ENCODE measurements at places on chromosomes 13 and 19. TPM values are rescaled to one million over a fixed set of nuclear protein-coding genes. Genes with fewer than 3 reads are reported as not detected.

- H3K27ac ChIP-seq: no peak overlapping the region
- H3K36me3 ChIP-seq: peaks cover 4% of the 10 kb centered on the region
- DNase-seq: no peak
- no peak overlapping the region for H3K4me3 ChIP-seq
Observed at GRCh38 chr13:97629601-97630272, 195.8 kb downstream of the RAP2A start.

DNA sequence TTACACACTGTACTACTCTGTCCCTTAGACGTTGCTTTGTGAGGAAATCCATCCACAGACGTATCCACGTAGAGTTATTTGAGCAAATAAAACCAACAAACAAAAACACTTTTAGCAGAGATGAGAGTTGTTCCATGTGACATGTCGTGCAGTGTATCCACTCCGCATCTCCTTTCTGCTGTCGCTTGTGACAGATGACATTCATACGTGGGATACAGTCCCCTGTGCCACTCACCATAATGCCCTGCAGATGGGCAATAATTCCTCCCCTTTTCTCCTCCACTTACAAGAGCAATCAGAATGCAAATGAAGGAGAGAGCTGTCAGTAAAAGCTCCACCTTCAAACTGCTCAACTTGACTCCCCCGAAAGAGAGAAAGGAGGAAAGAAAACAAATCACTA, 26.0 kb downstream of the IRS2 start:
- H3K27ac ChIP-seq: no peak overlapping the region
- H3K36me3 ChIP-seq: peaks cover 7% of the 10 kb centered on the region
- H3K4me3 ChIP-seq: no peak overlapping the region
- H3K4me1 ChIP-seq: peaks cover 66% of the 10 kb centered on the region
- no peaks in the 10 kb centered on the region for H3K27me3 ChIP-seq
- no peak for DNase-seq

- H3K36me3 ChIP-seq: no peaks in the 10 kb centered on the region
- H3K27me3 ChIP-seq: no peaks in the 10 kb centered on the region
- H3K4me1 ChIP-seq: peaks cover 12% of the 10 kb centered on the region
- H3K4me3 ChIP-seq: no peak overlapping the region
- no peak overlapping the region for H3K27ac ChIP-seq
Observed at GRCh38 chr13:39915418-39915817, 260.0 kb downstream of the COG6 start.

DNA sequence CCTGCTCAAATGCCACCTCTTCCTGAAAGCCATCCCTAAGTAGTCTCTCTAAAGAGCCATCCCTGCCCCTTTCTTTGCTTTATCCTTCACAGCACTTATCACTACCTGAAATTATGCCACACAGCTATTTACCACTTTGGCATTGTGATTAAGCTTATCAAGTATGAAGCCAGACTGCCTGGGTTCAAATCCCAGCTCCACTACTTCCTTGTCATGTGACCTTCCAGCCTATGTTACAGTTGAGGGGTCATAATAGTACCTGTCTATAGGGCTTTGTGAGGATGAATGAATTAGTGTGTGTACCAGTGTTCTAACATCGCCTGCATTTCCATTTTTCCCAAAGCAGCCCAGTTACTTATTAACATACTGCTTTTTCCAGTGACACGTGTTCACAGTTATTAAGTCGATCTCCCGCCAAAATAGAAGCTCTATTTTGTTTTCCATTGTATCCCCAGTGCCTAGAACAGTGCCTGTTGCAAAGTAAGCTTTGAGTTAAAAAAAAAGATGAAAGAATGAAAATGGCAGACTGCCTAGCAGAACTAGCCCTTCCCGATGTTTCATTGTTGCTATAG, 32.8 kb downstream of the ZSWIM9 start:
- DNase-seq: no peak
- H3K4me3 ChIP-seq: no peak overlapping the region
- no peak overlapping the region for H3K27ac ChIP-seq
- H3K36me3 ChIP-seq: no peaks in the 10 kb centered on the region

DNA sequence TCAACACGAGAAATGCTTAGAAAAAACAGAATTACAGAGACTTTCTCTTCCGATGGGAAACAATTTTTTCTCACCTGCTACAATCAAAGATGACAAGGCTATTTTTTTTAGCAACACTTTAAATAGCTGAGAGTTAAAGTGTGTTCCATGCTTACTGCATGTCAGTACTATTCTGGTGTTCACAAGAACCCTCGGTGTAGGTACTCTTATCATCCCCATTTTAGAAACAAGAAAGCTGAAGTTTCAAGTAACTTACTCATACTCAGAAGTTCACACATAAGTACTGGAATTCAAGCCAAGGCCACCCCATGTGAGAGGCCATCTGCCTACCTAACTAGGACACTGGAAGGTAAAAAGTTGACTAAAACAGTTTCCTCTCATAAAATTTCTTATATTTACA, 9.0 kb upstream of the TNFRSF19 start:
- no peak for DNase-seq
- H3K27me3 ChIP-seq: no peaks in the 10 kb centered on the region
- no peaks in the 10 kb centered on the region for H3K36me3 ChIP-seq
- H3K4me1 ChIP-seq: peaks cover 4% of the 10 kb centered on the region

GRCh38 chr19:18503971-18504885, 17.6 kb downstream of the ELL start:
- no peak for DNase-seq
- no peaks in the 10 kb centered on the region for H3K36me3 ChIP-seq
- no peak overlapping the region for H3K4me3 ChIP-seq
- H3K27ac ChIP-seq: peak overlapping the region; percentile 71

DNA sequence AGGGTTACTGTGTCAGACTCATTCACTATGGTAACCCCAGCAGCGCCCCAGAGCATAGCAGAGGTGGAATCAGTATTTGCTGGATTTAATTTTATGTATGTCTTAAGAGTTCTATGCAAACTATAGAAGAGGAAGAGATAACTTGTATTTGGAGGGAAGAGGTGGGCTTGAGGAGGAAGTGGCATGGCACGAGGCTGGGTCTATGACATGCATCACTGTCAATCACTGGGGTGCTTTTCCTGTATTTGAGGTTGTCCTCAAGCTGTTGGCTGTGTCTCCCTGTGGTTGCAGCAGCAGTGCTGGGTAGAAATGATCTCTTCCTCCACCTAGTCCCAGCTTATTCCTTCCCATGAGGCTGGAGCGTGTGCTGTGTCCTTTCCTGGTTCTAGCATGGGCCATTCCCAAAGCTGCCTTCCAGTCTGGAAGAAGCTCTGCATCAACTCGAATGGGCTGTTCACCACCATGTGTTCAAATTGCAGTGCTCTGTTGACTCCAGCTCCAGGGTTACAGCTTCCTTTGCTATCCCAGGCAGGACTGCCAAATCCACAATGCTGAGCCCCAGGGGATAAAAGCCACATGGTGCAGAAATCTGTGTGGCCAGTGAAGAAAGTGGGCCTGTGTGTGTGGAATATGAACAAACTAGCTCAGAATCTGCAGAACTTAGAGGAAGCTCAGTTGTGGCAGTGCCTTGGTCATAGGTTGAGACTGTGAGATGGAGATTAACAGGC, 73.1 kb upstream of the MTIF3 start:
- H3K36me3 ChIP-seq: no peaks in the 10 kb centered on the region
- no peak for DNase-seq
- H3K27me3 ChIP-seq: peaks cover 26% of the 10 kb centered on the region
- no peak overlapping the region for H3K27ac ChIP-seq
- H3K4me3 ChIP-seq: no peak overlapping the region

DNA sequence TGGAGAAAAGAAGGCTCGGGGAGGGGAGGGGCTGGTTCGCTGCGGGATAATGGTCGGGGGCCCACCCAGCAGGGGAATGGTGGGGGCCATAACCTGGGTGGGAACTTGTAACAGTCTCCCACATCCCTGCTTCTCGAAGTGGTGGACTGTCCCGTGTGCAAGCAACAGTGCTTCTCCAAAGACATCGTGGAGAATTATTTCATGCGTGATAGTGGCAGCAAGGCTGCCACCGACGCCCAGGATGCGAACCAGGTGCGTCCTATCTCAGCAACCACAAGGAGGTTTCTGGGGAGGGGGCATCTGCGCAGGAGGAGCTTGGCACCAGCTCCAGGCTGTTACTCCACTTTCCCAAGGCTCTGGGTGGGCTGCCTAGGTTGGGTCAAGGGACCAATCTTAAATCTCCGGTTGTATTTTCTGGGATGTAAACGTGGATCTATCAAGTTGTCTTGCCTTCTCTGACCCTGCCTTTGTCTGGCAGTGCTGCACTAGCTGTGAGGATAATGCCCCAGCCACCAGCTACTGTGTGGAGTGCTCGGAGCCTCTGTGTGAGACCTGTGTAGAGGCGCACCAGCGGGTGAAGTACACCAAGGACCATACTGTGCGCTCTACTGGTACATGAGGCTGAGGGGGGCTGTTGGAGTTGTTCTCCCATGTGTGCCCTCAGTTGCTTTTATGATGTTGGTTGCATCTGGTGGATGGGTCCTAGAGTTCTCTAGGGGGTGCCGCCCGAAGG, 1.6 kb downstream of the TRIM28 start:
- H3K4me1 ChIP-seq: peaks cover 24% of the 10 kb centered on the region
- peak overlapping the region; percentile 92 for H3K4me3 ChIP-seq
- peak overlapping the region; percentile 72 for H3K27ac ChIP-seq
- peaks cover 3% of the 10 kb centered on the region for H3K27me3 ChIP-seq

DNA sequence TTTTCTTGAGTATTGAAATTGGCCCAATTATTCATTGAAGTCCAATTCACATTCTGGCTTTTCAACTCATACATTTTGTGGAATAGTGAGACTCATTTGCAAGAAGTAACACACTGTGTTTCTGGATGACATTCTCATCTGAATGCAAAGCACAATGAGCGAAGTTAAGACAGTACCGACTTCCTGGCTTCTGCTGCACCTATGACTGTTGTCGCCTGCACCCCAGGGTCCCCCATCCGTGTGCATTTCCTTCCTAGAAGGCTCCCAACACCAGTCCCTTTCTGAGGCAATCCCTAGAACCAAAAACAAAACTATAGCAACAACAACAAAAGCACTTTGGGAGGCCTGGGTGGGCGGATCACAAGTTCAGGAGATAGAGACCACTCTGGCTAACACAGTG, 183.3 kb downstream of the SHISA2 start:
- no peak overlapping the region for H3K27ac ChIP-seq
- peaks cover 11% of the 10 kb centered on the region for H3K4me1 ChIP-seq
- H3K27me3 ChIP-seq: no peaks in the 10 kb centered on the region

CD177 gene
- total RNA-seq: not detected

DNA sequence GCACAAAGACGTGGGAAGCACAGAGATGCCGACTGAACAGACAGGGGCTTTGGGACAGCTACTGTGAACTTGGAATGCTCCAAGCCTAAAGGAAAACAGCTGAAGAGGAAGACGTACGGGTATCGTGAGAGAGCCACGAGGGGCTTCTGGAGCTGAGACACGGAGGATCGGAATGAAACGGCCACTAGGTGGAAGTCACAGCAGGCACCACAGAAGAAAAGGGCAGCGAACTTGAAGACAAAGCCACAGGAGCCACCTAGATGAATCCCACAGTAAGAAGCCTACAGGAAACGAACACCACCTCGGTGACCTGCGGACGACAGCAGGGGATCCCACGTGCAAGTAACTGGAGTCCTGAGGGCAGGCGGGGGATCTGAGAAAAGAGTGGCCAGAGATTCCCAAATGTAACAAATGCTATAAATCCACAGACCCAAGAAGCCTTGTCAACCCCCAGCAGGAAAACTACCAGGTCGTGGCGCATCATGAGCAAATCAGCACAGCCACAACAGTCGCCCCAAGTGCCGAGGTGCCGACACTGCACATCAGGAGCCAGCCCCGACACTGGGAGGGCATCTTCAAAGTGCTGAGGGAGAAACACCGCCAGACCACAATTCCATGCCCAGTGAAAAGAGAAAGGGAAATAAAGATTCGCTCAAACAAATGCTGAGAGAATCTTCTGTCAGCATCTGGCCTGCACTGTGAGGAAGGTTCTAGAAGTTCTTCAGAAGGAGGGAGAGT, 39.3 kb upstream of the ISYNA1 start:
- no peak overlapping the region for H3K4me3 ChIP-seq
- H3K4me1 ChIP-seq: peaks cover 57% of the 10 kb centered on the region

GRCh38 chr13:51326777-51327176, 12.7 kb upstream of the SERPINE3 start:
- H3K4me1 ChIP-seq: peaks cover 17% of the 10 kb centered on the region
- no peak for DNase-seq
- peaks cover 2% of the 10 kb centered on the region for H3K27me3 ChIP-seq
- no peak overlapping the region for H3K27ac ChIP-seq
- no peak overlapping the region for H3K4me3 ChIP-seq

ZNF888 gene
- 5.4 TPM for total RNA-seq

Measured in chondrocyte (in vitro differentiated cells).